ENCODE measurements at places on chromosomes 5 and 9.

- DNase-seq = no peak
Measured at GRCh38 chr9:73611032-73611431, 459.4 kb downstream of the ANXA1 start.

DNA sequence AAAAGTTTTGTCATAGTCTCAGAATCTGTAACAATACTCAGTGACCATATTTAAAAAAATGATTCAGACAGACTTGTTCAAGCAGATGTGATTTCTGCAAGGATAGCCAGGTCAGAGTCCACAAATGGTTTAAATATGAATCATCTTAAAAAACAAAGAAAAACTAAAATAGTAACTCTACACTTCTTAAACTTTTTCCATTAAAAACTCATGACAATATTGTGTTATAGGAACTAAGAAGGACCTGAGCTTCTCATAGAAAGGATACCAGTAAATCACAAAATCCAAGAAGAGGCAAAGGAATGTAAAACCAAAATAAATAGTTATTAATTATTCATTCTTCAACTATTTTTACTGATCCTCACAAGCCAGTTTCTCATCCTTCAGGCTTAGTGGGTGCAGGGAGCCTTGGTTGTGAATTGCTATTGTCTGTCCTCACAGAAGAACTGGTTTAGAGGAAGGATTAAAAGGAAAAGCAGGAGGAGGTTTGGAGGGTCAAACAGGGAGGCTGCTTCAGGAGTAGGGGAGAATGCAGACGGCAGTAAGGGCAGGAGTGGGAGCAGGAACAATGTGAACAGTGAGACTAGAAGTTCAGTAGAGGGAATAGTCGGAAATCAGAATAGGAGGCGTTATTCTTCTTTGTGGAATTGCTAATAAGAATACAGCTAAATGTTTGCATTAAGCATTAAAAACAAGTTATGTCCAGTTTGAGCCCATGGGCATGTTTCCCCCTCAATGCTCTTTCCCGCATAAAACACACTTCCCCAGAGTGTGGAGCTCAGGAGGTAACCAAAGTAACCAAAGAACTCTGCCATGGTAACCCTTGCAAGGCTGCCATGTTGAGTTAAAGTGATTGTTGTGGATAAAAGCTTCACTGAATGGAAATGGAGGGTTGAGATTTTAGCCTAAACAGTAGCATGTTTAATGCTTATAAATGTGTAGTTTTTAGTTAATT is 110.7 kb downstream of the CCDC192 start:
- DNase-seq = no peak

DNA sequence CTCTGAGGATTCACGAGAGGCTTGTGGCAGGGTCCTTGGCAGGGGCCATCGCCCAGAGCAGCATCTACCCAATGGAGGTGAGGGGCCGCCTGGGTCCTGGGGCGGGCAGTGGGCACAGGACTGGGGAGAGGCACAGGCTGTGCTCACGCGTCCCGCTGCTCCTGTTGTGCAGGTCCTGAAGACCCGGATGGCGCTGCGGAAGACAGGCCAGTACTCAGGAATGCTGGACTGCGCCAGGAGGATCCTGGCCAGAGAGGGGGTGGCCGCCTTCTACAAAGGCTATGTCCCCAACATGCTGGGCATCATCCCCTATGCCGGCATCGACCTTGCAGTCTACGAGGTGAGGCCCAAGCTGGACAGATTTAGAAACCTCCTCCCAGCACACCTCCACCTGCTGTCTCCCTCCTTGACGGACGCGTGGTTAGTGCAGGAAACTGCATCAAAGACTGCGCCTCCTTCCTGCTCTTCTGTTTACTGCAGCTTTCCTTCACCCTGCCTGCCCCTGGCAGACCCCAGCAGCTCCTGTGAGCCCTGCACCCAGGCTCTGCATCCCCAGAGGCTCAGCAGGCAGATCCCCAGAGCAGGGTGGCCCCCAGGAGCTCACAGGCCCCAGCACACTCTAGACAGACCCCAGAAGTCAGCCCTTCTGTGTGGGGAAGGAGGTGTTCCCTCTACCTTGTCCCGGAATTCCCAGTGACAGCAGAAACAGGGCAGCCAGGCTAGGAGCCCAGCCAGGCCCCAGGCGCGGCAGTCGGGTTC is 21.2 kb downstream of the PTGES2 start:
- no peak for DNase-seq

DNA sequence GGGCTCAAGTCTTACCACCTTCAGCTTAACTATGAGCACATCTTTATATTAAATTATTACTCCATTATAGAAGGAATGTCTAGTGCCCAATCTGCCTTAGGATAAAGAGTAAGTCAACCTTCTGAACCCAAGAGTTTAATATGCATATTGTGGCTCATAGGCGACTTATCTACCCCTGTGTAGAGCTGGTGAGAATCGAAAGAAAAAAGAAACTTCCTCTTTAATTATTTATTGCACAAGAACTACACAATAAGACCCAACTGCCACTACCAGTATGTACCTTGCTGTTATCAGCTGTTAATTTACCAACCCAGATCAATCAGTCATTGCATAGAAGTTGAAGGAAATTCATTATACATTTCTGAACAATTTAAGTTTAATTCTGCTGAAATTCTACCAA is 329.1 kb upstream of the SLC24A2 start:
- no peak for DNase-seq

GRCh38 chr9:86939321-86939720 is 8.0 kb downstream of the GAS1 start:
- no peak for DNase-seq

DNA sequence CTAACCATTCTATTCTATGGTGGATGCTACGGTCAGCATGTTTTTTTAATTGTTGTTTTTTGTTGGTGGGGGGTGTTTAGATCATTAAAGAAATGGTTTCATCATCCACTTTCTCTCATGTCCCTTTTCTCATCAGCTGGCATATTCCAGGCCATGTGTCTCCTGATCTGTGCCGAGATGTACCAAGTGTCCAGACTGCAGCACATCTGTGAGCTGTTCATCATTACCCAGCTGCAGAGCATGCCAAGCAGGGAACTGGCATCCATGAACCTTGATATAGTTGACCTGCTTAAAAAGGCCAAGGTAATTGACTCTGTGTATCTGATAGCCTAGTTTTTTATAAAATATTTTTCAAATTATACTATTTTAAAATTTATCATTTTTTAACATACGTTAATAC is 38.9 kb downstream of the GLRX start:
- no peak for DNase-seq
